GM10248 (cell line): ENCODE measurements at places on chromosomes 6 and 20.

- DNase-seq, result no peak
Measured at GRCh38 chr6:144349690-144350527, 64.8 kb downstream of the UTRN start.

DNA sequence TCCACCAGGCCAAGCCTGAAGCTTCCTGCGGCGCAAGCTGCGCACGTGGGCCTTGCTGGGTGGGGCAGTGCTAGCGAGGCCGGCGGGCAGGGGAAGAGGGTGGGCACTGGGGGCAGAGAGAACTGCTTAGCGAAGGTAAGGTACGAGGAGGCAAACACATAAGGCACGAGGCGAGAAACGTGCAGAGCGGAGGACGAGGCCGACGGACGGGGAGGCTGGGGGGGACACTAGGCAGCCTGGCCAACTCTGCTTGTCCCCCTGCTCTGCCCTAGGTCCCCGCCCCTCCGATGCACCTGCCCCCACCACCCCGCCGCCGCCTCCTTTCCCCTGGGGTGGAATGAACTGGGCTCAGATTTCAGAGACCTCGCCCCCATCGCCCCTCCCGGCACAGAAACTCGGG lies 2.1 kb downstream of the HLA-DQB1 start:
- no peak for DNase-seq

GRCh38 chr6:160667639-160668481 lies 3.8 kb upstream of the LPA start:
- peak; percentile 56 for DNase-seq

DNA sequence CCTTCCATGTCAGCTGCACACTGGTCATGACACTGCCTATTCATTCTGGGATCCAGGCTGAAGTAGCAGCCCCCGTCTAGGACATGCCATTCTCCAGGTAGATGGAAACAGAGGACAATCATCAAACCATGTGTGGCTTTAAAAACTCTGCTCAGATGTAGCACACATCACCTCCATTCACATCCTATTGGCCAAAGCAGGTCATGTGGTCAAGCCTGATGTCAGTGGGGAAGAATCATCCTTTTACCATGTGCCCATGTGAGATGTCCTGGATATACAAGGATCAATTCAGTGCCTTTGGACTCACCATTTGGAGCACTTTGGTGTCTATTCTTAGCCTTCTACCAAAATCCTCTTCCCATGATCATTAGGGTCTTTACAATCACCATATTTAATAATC lies 99.5 kb downstream of the CDC5L start:
- DNase-seq, result no peak

GRCh38 chr6:31441365-31442267 lies 38.2 kb downstream of the MICA start:
- DNase-seq, result peak; percentile 88
